ENCODE measurements at places on chromosomes 4 and X. TPM values are rescaled to one million over a fixed set of nuclear protein-coding genes. Genes with fewer than 3 reads are reported as not detected.

Gene GAGE10
- total RNA-seq = not detected

Gene PAGE4
- not detected for total RNA-seq

Gene P2RY8
- total RNA-seq = 1.5 TPM

Gene SRPK3
- 1.3 TPM for total RNA-seq

Gene FANCB
- total RNA-seq = 12.8 TPM

Gene WDR17
- total RNA-seq = 20.3 TPM

Gene INTU
- 24.4 TPM for total RNA-seq

Gene FGA
- 1.7 TPM for total RNA-seq

Gene USP26
- not detected for total RNA-seq

Gene GPC4
- 7.8 TPM for total RNA-seq

Gene RNF150
- 28.0 TPM for total RNA-seq

Gene FDCSP
- total RNA-seq = not detected

Gene SPP1
- 589 TPM for total RNA-seq

Gene ASIC5
- total RNA-seq = not detected

Gene WAS
- total RNA-seq = 4.3 TPM

Gene FGFR3
- 36.2 TPM for total RNA-seq

Gene TLL1
- total RNA-seq = 6.9 TPM

Gene NPY5R
- total RNA-seq = 11.8 TPM

Gene F8
- total RNA-seq = 8.0 TPM

Gene GPRASP1
- 55.5 TPM for total RNA-seq

Gene SMIM31
- total RNA-seq = not detected

Gene LINC00632
- total RNA-seq = 60.2 TPM

Gene ABLIM2
- 12.2 TPM for total RNA-seq

Gene CLNK
- 0.10 TPM for total RNA-seq

Gene ART3
- 7.6 TPM for total RNA-seq

Gene PAGE2
- total RNA-seq = not detected

Gene UNC5C
- total RNA-seq = 28.3 TPM

Gene KCNIP4
- 74.2 TPM for total RNA-seq

Gene NIPAL1
- 1.9 TPM for total RNA-seq

Gene IL13RA2
- 0.72 TPM for total RNA-seq

Gene FAM200B
- 81.3 TPM for total RNA-seq

Gene EDA2R
- 1.7 TPM for total RNA-seq

Gene DRD5
- total RNA-seq = 2.2 TPM

Gene GIMD1
- total RNA-seq = not detected

Gene EVC
- 10.9 TPM for total RNA-seq

Gene MGAT4D
- 0.10 TPM for total RNA-seq

Gene SOWAHD
- total RNA-seq = 0.50 TPM

Gene HHIP
- 36.1 TPM for total RNA-seq

Gene ATG4A
- 10.9 TPM for total RNA-seq

Gene CT45A10
- not detected for total RNA-seq

Gene MUC7
- not detected for total RNA-seq

Gene DCAF4L1
- 0.20 TPM for total RNA-seq

Gene ADH1B
- total RNA-seq = 8.4 TPM

Measured in spinal cord (tissue), 10 donors.